Activated naive CD8-positive, alpha-beta T cell treated with anti-CD3 and anti-CD28 coated beads for 36 hours (primary cell): ENCODE measurements at places on chromosomes 3 and 15.

- peak; percentile 47 for DNase-seq
Observed at GRCh38 chr3:108088697-108089096, 2.1 kb downstream of the CD47 start.

GRCh38 chr3:73591286-73591800 is 33.4 kb downstream of the PDZRN3 start:
- DNase-seq, result no peak

DNA sequence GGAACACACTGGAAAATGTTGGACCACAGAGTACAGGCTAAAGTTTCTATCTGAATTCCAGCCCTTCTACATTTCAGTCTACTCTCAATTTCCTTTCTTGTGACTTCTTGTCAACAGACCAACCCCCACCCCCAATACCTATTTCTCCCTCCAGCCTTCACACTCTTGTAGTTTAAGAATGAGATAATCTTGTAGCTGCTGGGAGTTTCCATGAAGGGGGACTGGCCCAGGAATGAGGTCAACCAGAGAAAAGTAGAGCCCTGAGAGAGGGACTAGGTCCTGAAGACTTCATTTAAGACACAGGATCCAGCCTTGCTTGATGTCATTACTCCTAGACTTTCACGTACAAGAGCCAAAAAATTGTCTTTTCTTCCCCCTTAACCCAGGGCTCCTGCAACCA is 29.5 kb upstream of the FAM107A start:
- no peak for DNase-seq

DNA sequence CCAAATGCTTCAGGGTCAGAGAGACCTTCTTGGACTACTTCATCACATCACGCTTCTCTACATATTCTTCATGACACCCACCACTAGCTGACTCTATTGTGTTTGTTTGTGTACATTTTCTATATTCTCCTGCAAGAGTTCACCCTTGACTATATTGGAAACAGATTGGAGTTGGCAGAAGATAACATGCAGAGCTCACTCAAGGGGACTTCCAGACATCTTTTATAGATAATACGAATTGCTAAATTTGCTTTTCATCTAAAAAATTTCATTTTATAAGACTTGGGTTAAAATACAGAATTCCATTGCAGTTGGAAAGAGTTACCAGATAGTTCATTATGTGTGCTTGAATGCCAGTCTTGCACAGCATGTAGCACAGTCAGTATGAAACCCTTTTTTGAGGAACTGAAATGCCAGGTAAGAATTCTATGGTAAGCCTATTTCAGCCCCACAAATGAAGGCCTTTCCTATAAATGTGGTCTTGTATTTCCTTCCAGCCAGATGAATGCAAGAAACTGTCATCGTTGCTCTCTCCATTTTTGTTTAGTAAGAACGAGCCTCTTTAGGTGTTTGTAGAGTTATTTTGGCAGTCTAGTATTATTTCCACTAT is 177.6 kb downstream of the GHSR start:
- no peak for DNase-seq
